ENCODE measurements at places on chromosomes 5 and 9. TPM values are rescaled to one million over a fixed set of nuclear protein-coding genes. Genes with fewer than 3 reads are reported as not detected.

SGCD gene
- not detected for total RNA-seq

ENTPD2 gene
- total RNA-seq, result not detected

PCDHGB6 gene
- total RNA-seq, result 8.8 TPM

ZNF883 gene
- not detected for total RNA-seq

KCNV2 gene
- 1.8 TPM for total RNA-seq

TSLP gene
- total RNA-seq, result not detected

PCDHGC5 gene
- 5.8 TPM for total RNA-seq

RAD1 gene
- 34.1 TPM for total RNA-seq

PLAC8L1 gene
- total RNA-seq, result not detected

ZNF658 gene
- 3.1 TPM for total RNA-seq

APBA1 gene
- not detected for total RNA-seq

SH2D3C gene
- total RNA-seq, result not detected

DNA sequence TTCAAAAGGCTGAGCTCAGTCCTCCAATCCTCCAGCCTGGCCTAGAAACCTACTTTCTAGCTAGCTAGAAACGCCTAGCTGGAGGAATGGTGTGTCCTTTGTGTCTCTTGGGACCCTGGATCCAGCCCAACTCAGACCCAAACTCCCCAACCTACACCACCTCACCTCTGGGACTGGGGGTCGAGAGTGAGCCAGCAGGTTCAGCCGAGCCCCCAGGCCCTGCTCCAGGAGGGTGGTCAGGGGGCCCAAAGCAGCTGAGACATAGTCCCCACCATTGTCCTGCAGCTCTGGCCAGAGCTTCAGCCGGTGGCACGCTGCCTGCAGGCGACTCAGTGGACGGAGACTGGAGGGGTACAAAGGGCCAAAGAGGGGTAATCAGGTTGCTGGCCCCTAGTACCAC lies 6.2 kb downstream of the NOL6 start:
- no peak for DNase-seq

DNA sequence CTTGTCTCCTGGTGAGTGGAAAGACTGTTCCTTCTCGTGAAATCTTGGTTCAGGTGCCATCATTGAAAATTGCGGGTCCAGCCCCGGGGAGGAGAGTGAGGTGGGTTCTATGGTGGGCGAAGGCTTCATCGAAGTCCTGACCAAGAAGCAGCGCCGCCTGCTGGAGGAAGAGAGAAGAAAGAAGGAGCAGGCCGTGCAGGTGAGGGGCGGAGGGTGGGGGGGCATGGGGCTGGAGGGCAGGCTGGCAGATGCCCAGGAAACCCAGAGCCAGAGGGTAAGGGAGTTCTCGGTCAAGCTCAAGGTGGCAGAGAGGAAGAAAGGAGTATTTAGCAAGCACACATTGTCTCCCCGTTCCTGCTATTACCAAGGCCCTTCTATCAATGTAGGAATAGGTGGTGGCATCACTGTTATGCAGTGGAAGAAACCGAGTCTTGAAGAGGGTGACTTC lies 24.3 kb upstream of the POMT1 start:
- peak; percentile 88 for DNase-seq

- DNase-seq, result no peak
These were observed 74.6 kb downstream of the MARCHF11 start for GRCh38 chr5:16104961-16105360.

DNA sequence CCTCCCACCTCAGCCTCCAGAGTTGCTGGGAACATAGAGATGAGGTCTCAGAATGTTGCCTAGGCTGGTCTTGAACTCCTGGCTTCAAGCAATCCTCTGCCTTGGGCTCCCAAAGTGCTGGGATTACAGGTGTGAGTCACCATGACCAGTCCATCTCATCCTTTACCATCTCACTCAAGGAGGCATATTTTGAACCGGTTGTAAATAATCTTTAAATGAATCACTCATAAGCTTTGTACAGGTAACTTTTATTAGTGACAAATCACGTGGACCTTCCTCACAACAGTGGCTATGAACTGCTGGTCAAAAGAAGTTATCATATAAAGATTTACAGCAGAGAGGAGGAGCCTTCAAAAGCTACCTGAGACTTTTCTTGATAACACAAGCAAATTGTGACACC lies 70.7 kb downstream of the RFK start:
- no peak for DNase-seq

- no peak for DNase-seq
These were observed 302.7 kb upstream of the RFX3 start for GRCh38 chr9:3828495-3828894.

DNA sequence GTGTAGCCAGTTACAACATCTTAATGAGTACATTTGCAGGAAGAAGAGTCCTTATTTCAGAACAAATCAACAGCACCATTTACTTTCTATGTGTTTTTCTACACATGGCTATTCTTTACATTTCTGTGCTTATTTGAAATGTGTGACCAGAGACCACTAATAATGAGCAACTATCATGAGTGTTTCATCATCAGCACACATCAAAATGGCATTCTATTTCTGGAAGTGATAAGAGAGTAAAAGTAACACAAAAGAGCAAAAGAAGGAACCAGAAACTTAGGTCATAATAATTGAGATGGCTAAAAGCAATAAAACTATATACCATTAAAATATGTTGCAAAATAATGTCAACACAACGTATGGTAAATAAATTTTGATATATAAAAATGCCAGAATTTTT lies 159.7 kb downstream of the PBX3 start:
- DNase-seq, result no peak

GRCh38 chr5:55232271-55232984 lies 980 bp downstream of the CCNO start:
- no peak for DNase-seq

DNA sequence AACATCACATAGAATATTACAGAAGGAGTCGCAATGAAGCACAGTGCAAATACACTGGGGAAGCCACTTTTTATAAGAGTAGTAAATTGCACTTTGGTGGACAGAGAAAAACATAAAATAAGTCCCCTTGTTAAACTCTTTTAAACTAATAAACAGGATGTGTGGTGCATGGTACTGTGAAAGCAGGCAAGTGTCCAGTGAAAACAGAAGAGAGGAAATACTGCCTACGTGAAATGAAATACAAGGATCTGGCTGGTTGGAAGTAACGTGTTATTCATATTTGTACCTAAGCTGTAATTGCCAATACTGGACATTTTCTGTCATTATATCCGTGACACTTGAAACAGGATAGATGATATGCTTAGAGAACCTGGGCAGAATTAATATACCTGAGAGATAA lies 191.9 kb upstream of the SLC27A6 start:
- no peak for DNase-seq

DNA sequence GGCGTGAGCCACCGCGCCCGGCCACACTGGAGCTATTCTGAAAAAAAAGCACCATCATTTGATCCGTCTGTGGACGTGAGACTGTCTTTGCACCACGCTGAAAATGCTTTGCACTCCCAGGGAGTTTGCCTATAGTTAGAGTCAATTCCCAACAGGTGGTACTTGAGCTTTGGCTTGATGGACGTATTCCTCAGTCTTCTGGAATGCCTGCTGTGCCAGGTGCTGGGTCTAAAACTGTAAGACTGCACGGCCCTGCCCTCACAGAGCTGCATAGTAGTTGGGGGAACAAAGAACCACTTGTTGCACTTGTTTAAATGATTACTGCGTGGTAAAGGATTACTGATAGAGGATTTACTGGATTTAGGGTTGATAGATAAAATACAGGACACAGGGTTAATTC lies 3.4 kb upstream of the CCNO start:
- DNase-seq, result no peak

DNA sequence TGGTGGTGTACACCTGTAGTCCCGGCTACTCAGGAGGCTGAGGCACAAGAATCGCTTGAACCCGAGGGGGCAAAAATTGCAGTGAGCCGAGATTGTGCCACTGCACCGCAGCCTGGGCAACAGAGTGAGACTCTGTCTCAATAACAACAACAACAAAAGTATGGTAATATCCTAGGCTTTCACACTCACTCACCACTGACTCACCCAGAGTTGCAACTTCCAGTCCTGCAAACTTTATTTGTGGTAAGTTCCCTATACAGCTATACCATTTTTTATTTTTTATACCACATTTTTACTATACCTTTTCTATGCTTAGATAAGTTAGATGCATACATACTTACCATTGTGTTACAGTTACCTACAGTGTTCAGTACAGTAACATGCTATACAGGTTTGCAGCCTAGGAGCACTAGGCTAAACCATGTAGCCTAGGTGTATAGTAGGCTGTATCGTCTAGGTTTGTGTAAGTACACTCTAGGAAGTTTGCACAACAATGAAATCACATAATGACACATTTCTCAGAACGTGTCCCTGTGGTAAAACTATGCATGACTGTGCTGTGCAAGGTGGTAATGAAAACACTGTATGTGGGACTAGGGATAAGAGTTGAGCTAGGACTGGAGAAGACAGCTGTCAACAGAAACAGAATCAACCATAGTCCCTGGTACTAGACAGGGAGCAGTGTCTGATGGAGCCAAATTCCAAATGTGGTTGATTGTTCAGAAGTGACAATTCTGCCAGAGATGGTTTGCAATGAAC lies 109.5 kb upstream of the RAD23B start:
- DNase-seq, result no peak

- DNase-seq, result no peak
These were observed 471.0 kb downstream of the KDM4C start for GRCh38 chr9:7228726-7229125.

DNA sequence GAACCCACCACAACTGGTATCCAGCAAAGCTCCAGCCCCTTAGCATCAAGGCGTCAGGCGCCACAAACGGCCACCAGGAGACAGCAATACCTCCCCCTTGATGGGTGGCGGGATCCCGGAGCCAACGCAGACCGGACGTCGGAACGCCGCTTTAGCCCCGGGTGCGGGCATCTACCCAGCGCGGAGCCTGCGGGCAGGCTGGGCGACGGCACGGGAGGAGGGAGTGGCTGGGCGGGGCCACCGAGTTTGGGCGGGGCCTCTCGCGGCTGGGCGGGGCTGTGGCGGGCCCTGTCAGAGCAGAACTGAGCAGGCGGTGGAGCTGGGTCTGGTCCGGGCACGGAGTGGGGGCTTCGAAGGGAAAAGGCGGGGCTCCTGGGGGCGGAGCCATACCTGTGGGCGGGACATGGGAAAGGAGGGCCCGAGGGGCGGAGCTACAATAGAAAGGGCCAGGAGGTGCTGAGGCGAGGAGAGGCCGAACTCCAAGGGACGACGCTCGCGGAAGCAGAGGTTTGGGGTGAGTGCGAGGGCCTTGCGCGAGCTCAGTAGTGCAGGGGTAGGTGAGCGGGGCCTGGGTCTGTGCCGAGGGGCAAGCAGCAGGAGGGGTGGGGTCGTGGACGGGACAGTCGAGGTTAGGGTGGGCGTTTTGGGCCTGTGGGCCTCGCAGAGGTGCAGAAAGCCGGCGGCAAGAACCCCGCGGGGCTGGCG lies 40.2 kb upstream of the GARNL3 start:
- DNase-seq, result peak; percentile 60

- no peak for DNase-seq
These were observed 10.6 kb downstream of the C1QTNF2 start for GRCh38 chr5:160359816-160360215.

DNA sequence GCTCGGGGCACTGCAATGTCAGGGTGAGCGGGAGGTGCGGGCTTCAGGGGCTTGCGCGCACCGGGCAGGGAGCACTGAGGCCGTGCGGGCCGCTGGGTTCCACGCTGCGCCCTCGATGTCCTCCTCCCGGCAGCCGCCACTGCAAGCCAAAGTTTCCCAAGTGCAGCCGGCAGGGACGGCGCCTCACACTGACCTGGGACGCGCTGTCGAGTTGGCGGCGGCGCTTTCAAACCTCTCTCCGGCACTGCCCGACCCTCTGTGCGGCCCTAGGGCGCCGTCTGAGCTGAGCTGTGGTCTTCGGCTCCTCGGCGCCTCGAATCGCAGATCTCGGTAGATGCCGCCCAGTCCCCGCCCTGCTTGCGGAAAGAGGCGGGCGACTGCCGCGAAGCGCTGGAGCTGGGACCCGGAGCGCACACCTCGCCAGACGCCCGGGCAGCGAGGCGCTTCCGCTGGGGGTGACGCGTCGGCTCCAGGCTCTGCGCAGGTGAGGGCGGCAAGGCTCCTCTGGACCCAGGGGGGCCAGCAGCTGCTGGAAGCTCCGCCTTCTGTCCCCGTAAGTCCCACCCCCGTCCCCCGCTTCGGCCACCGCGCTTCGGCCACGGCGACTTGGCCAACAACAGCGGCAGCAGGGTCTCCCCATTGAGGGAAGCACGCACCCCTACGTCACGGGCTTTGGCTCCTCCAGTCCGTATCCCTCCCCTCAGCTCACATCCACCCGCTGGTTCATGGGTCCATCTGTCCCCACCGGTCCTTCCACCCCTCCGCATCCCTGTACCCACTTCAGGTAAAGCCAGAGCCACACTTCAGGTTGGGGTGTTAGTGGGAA lies at the start of gene ANKRD34B:
Gene ANKRD34B, minus strand, starts transcription at position 320 of the 826 bp plus-strand sequence. CDS start 10,261 bp downstream, outside the sequence.
- DNase-seq, result no peak

DNA sequence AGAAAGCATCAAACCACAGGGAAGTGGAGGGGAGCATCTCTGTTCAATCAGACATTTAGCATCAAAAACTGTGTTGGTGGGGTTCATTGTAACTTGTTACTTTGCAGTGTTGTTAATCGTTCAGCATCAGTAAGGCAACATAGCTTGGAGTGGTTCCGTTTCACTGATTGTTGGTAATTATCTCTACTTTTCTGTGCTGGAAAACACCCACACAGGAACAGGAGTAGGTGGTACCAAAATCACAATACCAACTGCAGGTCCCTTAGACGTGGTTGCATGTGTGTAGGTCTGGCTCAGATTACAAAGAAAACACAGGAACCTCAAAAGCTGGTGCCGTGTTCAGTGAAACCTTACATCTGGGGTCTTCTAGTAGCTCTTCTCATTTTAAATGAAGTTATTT lies 146.8 kb downstream of the RNF180 start:
- no peak for DNase-seq

GRCh38 chr5:9339206-9339818 lies 206.6 kb downstream of the SEMA5A start:
- peak; percentile 64 for DNase-seq

DNA sequence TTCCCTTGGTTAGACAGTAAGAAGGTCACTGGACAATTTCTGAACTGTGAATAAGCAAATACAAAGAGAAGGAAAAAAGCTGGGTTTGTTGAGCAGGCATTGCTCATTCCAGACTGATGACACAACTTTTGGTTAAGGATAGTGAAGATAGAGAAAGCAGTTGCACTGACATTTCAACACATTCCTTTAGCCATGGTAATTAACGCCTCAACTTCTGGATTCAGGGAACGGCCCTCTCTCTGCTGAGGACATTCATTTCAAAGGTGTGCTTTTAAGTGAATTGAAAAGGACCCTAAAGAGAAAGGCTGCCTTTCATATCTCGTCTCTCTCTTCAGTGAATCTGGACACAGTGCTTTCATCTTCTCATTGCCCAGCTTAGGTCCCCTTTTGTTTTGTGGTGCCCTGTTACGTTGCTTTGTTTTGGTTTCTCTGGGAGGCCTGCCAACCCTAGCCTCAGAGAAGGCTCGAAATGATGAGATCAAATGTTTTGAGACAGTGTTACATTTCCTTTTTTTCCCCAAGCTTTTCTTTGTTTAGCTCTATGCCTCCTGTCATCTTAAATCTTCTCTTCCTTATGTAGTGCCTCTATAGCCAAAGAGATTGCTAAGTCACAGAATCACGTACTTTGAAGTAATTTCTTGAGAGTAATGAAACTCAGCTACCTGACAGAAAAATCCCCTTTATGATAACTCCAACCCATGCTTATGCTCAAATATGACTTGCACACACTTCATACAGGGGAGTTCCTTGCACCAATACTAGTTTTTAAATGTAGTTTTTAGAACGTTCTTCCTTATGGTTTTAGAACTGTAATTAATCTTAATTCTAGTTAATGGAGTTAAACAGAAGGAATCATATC lies 94.4 kb upstream of the IFNE start:
- DNase-seq, result no peak

Data from Karpas-422 (cell line).